ENCODE measurements at places on chromosomes 3 and 15.

DNA sequence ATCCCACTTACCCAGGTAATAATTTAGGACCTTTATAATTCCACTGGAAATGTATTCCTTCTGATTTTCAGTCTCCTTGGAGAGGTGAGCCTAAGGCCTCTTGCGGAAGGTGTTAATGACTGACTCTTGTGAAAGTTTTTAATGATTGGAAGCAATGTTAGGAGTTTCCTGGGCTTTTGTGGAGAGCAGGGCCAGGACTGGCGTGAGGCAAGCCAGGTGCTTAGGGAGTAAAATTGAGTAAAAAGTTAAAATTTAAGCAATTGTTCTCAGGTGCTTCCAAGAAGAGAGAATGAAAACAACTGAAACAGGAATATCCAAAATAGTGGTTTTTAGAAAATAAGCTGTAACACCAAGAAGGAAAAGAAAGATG, 130.6 kb upstream of the TGFBR2 start:
- DNase-seq: no peak

- DNase-seq: no peak
Observed at GRCh38 chr3:168088106-168088720, 7.5 kb downstream of the GOLIM4 start.

DNA sequence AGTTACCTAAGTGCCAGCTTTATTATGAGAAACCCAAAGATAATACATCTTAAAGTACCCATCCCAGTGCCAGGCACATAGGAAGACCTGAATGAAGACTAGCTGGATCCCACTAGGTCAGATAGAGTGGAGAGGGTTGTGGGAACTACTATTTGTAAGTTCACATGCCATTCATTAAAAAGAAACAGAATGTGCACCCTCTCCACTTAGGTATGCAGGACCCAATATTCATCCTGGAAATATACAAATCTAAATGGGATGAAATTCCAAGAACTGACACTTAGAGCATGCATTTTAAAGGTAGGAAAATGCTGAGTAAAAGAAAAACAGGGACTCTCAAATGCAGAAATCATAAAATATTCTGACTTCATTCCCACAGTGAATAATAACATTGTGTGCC, 14.3 kb downstream of the EOGT start:
- DNase-seq: no peak

DNA sequence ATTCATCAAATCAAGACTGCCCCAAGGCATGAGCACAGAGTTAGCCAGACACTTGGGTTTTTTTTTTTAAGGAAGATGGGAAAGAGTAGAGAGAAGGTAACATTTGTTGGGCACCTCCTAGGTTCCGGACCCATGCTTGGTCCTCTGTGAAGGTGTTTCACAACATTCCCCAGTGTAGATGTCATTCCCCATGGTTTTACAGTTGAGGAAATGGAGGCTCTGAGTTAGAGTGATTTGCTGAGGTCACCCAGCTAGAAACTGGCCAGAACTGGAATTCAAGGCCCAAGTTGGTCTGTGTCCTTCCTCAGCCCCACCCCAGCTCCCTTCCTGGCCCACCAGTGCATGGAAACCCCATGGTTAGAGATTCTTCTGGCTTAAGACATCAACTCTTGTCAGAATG, 19.9 kb downstream of the WNT7A start:
- no peak for DNase-seq

GRCh38 chr3:129357616-129358015, 70.8 kb downstream of the EFCAB12 start:
- DNase-seq: no peak

- DNase-seq: no peak
Observed at GRCh38 chr15:82272154-82272553, 9.5 kb downstream of the SAXO2 start.

GRCh38 chr3:192685801-192686200, 41.5 kb downstream of the FGF12 start:
- DNase-seq: peak; percentile 5

DNA sequence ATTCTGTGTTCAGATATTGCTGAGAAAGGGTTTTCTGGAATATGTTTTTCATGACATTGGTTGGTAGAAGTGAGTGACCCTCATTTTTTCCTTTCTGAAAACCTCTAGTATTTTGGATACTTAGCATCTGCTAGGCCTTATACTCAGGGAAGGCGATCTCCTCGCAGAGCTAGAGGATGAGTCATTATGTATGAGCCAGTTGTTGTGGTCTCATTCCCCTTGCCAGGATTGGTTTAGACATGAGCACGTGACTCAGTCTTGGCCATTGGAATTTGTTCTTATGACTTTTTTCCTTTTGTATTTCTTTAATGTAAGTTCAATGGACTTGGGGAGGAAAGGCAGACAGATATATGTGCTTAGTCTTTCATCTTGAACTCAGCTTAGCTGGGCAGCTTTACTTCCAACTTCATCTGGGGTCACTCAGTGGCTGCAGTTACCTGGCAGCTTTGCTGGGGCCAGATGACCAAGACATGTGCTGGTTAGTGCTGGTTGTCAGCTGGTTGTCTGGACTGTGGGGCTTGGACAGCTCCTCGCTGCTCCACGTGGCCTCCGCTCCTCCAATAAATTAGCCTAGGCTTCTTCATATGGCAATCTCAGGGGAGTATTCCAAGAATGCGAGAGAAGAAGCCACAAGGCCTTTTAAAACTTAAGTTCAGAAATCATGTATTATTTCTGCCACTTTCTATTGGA, 207.5 kb downstream of the IL20RB start:
- no peak for DNase-seq

DNA sequence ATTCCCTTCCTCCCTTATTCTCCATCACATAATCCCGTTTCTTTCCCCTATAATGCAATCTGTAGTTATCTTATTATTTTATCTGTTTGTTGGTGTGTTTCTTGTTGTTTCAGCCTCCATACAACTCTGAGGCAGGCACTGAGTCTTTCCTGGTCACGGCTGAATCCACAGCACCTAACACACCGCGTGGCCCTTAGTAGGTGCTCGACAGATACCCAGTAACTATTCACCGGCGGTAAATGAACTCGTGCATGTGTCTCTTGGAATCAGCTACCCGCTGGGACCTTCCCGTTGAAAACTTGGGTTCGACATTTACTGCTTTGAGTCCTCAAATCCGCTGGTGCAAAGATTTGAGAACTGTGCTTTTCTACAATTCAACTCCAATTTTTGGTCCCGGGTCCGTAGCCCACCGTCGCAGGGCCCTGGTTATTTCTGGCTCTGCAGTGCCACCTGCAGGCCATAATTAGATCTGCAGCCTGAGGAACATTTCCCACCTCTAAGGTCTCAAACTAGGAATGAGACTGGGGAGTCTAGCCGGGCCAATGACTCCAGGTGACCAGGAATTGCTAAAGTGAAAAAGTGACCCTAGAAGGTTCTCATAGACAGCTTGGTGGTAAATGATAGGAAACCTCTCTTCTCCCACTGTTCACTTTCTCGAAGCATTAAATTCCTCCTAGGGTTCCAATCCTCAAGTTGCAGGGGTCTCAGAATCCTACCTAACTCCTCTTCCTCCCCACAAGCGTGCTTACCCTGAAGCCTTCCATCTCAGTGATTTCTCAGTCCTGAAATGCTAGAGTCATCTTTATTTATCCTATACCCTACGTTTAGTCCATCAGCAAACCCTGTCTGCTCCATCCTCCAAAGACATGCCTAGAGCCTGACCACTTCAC, 40.0 kb upstream of the TRH start:
- peak; percentile 26 for DNase-seq

GRCh38 chr3:72077473-72078259, 292.7 kb upstream of the PROK2 start:
- no peak for DNase-seq

DNA sequence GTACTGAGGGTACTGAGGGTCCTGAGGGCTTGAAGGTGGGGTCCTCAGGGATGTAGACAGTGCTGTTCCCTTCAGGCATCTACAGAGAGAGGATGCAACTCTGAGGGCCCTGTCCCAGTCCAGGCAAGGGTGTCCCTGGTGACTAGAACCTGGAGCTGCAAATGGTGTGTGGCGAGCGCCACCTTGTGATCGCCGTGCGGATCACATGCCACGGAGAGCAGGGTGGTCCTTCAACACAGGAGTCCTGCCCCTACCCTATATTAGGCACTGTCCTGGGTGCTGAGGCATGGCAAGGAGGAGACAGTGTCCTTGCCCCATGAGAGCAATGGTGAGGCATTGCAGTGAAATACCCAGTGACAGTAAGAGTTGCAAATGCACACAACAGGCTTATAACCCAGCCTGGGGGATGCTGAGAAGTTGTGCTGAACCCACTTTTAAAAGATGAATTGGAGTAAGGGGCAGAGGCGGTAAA, 23.6 kb downstream of the RHCG start:
- DNase-seq: peak; percentile 42
